Fibroblast of the conjunctiva (primary cell): ENCODE measurements at places on chromosomes 7 and 10.

DNA sequence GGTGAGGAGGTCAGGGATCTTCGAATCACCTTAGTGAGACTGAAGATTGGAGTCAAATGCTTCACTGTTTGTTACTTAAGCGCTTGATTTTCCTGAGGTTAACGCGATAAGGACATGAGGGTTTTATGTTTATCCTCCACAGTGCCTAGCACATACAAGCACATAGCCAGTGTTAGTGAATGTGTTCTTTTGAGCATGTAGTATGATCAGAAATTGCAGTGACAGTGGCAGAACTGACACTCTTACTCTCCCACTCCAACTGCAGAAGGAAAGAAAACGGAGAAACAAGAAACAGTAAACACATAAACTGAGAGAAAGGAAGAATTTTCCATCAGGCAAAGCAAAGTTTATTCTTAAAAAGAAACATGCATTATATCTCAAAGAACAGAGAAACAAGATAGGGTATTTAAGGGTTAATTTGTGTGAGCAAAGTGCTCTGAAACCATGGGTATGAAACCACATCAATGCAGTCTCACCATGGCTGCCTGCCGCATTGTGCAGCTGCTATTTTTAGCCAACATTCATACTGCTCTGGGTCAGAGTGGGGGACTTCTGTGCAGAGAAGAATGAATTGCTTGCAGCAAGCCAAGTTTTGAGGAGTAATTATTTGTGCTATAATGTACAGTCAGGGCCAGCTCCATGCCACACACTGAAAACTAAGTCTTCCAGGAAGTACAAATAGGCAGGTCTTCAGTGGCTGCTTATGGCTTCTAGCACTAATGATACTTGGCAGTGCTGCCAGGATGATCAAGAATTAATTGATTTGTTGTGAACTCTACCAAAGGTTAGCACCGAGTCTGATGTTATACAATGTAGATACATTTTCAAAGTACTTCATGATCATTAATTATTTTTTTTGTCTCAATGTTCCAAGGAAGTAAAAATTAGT lies 152.0 kb downstream of the MACC1 start:
- DNase-seq = no peak

DNA sequence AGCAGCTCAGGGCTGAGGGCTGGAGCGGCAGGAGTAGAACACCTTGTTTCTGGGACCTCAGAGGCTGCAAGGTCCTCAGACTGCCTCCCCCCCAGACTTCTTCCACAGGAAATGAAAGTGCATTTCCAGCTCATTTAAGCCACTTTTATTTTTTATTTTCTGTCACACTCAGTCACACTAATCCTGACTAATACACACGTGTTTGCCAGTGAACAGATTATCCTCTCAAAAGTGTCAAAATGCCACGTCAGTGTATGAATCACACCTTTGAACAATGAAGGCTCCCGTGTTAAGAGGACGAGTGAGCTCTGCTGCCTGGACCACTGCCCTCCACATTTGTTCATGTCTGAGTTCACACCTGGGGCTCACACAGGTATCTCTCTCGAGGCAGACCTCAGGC lies 488.5 kb downstream of the DNAJB6 start:
- no peak for DNase-seq

DNA sequence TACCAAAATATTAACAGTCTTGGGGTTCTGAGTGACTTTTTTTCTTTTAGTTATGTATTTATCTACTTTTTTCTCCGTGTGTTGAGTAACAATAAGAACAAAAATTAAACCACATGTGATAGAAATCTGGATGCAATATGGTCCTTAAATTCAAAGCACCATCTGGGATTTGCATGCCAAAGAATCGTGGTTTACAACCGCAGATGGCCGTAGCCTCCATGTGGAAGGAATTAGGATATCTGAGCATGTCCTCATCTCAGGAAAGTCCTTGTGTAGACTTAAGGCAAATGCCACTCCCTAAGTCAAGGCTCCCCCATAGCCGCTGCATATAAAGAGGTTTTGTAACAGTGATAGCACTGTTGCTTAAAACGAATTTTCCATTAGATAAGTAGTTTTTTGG lies 304.0 kb downstream of the ZEB1 start:
- peak; percentile 92 for DNase-seq

- no peak for DNase-seq
These were observed 132.5 kb downstream of the RELN start for GRCh38 chr7:103856929-103857328.

- DNase-seq = no peak
These were observed 119.9 kb upstream of the RHOBTB1 start for GRCh38 chr10:61063901-61064300.

DNA sequence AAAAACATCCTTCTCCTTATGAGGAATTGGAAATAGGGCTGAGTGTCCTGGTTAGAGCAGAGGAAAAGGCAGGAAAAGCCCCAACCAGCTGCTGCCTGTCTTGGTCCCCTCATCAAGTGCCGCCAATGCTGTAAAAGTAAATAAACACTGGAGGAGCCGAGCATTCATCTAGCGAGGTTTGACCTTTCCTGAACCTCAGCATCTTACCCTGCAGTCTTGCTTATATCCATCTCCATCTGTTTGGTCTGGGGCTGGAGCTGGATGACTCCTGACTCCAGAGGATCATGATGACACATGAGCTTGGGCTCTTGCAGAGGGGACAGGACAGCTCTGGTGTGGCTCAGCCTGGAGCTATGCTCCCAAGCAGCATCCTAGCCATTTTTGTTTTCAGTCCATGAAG lies 501.1 kb downstream of the TNS3 start:
- DNase-seq = no peak

DNA sequence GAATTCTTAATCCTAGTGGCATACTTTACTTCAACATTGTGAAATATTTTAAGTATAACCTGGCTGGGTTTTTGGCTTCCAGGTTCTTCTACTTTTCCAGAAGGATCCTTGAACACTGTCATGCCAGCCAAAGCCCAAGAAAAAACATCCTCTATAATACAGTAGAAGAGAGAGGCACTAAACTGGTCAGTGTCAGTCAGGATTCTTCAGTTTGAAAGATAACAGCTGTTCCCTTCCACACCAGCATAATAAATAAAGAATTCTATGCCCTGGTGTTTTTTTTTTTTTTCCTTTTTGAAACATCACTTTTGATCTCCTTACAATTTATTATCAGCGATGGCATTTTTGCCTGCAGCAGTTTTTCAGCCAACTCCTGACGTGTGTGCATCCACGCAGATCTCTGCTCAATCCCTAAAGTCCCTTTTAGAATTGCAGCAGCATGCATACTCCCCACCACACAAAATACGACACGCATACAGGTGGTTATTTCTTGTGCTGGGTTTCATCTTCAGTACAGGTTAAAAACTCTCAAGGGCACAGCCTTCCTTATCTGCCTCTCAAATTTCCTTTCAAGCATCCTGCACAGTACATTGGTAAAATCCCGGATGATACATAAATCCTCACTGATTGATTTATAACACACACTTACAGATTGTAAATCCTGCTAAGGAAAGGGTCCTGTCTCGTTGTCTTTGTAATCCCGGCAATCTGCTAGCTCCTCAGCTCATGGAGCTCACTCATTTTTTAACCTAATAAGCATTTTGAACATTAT lies 100.2 kb downstream of the TPK1 start:
- no peak for DNase-seq

DNA sequence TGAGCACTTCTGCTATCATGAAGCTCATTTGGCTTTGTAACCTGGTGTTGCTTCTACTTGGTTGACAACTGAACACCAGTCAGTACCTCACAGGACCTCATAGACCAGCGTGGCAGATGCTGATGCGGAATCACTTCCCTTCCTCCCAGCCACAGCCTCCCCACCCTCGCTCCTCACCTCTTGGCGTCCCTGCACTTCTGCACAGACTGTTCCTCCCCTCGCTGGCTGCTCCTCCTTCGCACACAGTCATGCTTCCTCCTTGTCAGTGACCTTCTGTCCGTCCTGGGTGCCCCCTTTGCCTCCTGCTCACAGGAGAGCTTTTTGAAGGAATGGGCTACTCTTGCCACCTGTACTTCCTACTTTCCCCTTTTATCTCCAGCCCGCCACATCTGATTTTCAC lies 61.4 kb upstream of the CTBP2 start:
- DNase-seq = no peak

DNA sequence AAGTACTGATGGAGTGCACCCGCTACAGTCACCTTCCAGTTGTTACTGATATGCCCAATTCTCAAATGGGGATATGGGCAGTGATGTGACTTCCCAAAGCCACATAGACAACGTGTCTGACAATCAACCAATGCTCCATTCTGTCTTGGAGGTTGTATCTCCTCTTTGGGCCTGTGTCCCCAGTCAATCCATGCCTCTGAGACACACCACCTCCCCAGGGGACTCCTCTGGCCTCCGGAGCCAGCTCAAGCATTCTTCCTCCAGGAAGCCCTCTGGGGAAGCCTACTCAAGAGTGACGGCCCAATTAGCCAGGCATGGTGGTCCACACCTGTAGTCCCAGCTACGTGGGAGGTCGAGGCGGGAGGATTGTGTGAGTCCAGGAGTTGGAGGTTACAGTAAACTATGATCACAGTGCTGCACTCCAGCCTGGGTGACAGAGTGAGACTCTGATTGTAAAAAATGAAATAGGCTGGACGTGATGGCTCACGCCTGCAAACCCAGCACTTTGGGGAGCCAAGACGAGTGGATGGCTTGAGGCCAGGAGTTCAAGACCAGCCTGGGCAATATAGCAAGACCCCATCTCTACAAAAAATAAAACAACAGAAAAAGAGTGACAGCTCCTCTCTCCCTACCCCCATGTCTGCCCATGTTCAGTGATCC lies 99.5 kb upstream of the TNRC18 start:
- DNase-seq = no peak

DNA sequence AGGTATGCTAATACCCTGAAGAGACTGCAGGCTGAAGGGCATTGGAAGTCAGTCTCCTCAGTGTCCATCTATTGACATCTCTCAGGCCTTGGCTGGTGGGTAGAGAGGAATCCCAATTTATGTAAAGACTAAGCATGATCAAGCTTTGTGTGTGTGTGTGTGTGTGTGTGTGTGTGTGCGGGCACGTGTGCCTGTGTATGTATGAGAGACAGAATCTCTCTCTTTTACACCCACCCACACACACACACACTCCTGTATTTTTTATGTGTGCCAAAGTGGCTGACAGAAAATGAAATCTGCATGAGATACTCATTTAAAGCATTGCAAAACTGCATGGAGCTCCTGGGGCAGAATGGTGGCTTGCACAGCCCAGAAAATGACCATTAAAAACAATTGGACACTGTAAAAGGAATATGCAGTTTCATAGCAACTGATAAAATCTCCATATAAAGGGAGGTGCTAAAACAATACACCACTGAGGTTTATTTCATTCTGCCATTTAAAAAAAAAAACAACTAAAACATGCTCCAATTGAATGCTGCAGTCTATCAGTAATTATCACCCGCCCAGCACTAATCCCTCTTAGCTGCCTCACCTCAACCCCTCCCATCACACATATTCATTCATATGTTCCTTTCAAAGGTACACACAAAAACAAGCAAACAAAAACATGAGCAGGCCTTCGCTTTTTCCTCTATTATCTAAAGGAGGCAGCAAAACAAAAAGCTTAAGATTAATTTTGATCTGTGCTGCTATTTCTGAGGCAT lies 385.0 kb downstream of the KCNMA1 start:
- no peak for DNase-seq

- DNase-seq = no peak
These were observed 456.4 kb upstream of the PFKP start for GRCh38 chr10:2610946-2611345.

DNA sequence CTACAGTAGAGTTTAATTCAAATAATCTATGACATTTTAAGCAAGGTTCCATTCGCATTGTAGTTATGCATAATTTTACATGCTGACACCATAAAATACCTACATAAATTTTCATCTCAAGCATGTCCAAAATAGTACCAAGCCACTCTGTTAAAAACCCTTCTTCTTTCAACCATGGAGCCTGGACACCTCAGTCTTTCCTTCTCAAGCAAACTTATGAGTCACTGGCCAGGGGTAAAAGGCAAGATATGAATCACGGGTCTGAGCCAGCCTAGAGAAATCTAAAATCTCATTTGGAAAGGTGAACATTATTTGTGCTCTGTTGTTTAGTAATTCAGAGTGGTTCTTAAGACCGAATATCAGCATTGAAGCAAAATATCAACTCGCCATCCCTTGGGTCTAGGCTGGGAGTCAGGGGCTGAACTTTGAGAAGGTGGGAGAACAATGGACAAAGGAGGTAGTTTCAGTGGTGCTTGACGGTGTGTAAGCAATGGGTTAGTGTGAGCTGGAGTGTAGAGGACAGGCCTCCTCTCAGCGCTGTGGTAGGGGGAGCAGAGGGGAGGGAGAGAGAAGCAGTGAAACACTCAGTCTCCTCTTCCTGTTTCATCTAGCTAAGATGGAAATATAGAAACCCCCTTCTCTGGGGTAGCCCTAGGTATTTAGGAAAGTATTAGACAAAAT lies 19.1 kb upstream of the GPAM start:
- DNase-seq = no peak

DNA sequence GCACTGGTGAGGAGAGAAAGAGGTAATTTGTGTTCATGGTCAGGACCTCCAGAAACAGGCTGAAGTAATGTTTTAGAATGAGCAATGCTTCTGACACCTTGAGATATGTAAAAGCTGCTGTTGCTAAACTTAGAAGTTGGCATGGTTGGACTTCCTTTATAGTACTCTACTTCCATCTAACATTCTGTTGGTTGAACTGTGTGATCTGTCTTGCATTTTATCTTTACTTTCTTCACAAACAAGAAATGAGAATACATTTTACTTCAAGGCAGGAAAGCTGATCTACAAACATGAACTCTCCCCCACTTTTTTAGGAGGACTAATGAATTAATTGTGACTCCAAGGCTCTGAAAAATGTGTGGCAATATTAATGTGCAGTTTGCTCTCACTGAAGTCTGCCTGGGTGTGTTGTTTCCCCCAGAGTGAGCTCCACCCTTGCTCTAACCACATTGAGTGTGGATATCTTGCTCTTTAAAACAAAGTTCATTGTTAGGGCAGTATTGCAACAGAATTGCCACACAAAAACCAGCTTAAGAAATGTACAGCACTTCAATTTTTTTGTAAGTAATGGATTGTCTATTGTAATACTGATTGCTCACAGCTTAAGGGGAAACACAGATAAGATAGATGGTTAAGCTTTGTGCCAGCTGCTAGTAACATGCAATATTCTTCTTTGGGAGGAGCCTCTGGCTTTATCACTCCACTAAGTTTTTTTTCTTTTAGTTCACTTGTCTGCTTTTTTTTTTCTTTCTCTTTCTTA lies 69.0 kb downstream of the ADD3 start:
- DNase-seq = peak; percentile 88

DNA sequence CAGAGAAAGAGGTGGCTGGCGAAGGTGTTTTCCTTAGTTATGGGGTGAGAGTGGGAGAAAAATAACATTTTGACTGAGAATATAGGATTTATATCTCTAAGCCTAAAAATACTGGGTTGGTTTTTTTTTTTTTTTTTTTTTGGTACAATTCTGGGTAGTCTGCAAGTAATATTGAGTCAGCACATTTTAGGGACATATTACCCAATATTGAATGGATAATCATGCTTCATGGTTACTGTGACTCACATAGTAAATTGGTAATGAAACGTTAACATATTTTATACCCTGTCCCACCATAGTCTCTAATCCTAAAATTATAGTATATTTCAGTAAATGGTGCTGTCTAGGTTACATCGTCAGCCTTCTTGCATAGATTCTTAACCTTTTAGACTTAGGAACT lies 91.4 kb downstream of the TPST1 start:
- DNase-seq = peak; percentile 12
